Activated T-cell treated with anti-CD3 and anti-CD28 coated beads, Interleukin-2, amount 50 U/mL, for 48 hours (primary cell): ENCODE measurements at places on chromosomes 7 and 10.

GRCh38 chr10:104580321-104580720, 60.8 kb upstream of the SORCS3 start:
- no peak for DNase-seq

DNA sequence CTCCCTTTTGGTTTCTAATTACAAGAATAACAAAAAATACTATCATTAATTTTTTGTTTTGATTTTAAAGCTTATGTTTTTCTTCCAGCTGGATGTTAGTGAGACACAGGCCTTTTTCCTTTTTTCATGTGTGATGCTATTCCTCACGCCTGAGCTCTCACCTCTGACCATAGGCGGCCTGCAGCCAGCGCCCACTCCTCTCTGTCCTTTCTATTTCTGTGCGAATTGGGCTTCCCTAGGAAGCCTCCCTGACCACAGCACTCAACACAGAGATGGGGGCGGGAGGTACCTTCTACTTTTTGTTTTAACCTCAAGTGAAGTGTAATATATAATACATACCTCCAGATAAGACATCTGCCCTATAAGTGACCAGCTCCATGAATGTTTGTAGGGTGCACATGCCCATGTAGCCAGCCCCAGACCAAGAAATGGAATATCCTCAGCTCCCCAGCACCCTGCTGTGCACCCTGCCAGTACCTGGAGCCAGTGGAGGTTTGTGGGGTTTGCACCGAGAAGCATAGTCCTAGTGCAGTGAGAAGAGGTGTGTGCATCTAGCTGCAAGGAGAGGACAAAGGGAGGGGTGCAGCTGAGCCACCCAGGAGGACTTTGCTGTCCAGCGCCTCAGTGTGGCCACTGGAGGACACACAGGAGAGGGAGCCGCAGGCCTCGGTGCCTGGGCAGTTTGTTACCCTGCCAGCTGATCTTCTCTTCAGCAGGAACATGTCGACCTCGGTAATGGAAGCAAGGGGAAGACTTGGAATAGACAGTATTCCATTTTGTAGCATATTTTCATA, 38.5 kb downstream of the BNIP3 start:
- no peak for DNase-seq

- no peak for DNase-seq
These were observed 526.1 kb downstream of the CALN1 start for GRCh38 chr7:71886046-71886445.

DNA sequence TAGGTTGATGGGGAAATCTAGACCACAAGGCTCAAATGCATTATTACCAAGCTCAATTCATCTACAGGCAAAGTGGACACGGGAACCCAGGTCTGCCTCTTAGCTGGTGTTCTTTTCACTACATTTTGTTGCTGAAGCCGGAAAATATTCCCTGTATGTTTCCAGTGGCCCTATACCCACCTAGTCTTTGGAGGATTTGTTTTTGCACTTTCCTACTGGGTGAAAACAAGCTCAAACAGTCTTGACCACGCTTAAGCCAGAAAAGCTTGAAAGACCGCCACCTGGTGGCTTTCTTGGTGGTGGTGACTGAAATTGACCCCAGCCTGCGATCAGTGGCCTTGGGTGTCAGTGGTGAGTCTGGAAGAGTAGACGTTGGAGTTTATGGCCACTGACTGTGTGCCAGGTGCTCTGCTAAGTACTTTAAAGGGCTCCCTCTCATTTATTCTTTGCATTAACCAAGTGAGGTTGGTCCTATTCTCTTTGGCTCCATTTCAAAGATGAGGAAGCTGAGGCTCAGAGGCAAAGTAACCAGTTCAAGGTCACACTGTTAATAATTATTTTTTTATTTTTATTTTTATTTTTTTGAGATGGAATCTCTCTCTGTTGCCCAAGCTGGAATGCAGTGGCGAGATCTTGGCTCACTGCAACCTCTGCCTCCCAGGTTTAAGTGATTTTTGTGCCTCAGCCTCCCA, 11.1 kb upstream of the CRTAC1 start:
- DNase-seq, result peak; percentile 63

DNA sequence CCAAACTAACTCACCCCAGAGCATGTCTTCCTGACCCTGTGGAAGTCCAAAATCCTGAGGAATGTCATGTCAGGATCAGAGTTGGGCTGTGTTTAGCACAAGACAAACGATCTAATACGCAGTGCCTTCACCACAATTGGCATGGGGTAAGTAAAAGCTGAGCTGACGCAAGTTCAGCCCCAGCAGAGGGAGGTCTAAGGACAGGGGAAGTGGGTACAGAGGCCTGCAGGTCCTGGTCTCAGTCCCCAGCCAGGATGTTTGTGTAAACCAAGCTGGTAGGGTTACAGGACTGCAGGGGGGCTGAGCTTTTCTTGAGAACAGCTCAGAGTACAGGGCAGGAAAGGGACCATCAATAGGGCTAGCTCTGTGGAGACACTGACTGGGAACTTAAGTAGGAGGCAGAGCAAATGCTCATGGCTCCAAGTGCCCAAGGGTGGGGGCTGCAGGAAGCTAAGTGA, 5.3 kb upstream of the KCNIP2 start:
- no peak for DNase-seq

GRCh38 chr7:30728591-30729100, 23.3 kb upstream of the INMT start:
- DNase-seq, result no peak

- DNase-seq, result no peak
These were observed 57.3 kb downstream of the CSGALNACT2 start for GRCh38 chr10:43195557-43195956.

DNA sequence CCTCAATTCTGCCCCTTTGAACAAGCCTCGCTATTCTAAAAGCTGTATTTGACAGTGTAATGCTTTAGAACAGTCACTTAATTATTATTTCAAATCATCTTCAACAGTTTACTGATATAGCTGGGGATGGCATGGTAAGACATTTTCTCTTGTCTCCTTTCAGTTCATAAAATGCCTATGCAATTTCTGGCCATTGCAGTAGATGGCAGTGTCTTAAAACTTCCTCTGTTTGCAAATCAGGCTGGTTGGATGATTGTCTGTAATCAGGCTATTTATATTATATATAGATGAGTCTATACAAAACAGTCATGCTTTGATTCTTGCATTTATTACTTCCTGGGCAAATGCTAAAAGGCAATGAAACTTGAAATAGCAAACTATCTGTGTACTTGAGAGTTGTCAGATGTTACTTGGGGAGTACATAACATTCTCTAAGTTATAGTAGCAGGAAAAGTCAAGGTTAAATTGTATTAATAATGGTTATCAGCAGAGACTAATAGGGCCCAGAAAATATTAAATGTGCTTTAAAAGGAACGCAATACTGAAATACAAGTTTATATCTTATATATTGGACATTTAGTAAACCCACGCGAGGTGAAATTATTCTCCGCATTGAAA, 55.5 kb upstream of the LHFPL3 start:
- no peak for DNase-seq
